ENCODE measurements at places on chromosomes 11 and 22. TPM values are rescaled to one million over a fixed set of nuclear protein-coding genes. Genes with fewer than 3 reads are reported as not detected.
A peak's percentile ranks its signal among the peaks of the same experiment; 100 is the strongest.

The SMIM35 gene
- not detected for total RNA-seq

The AIFM3 gene
- total RNA-seq = 6.5 TPM

The UBQLN3 gene
- total RNA-seq = 0.23 TPM

DNA sequence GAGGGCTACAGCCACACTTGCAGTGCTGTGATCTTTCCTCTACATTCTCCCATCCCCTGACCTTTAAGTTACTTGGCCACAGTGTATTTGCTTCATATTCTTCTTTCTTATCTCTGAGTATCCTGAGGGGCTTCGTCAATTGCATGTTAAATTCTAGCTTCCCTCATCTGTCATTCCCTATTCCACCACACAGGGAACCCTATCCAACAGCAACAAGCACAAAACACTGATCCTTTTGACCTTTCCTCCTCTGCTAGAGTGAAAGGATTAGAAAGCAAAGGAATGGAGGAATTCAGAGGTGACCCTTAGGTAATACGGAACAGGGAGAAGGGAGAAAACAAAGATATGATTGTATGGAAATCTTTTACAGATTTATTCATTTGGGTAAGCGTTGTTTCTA is 1061.7 kb upstream of the TENM4 start:
- H3K36me3 ChIP-seq = no peaks in the 10 kb centered on the region
- H3K27ac ChIP-seq = no peak overlapping the region
- H3K4me1 ChIP-seq = no peaks in the 10 kb centered on the region

DNA sequence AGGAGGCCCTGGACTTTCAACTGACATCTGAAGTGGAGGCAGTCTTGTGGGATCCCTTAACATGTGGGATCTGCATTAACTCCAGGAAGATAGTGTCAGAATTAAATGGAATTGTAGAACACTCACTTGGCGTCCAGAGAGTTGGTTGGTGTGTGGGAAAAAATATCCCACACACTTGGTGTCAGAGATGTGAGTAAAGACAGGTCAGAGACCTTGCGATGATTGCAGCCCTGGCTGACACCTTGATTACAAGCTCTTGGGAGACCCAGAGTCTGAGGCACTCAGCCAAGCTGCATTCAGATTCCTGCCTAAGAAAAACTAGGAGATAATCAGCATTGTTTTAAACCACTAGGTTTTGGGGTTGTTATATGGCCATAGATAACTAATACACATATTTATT is 7.2 kb upstream of the TPCN2 start:
- H3K27ac ChIP-seq = no peak overlapping the region
- H3K4me3 ChIP-seq = no peak overlapping the region
- H3K36me3 ChIP-seq = no peaks in the 10 kb centered on the region
- H3K4me1 ChIP-seq = no peaks in the 10 kb centered on the region

DNA sequence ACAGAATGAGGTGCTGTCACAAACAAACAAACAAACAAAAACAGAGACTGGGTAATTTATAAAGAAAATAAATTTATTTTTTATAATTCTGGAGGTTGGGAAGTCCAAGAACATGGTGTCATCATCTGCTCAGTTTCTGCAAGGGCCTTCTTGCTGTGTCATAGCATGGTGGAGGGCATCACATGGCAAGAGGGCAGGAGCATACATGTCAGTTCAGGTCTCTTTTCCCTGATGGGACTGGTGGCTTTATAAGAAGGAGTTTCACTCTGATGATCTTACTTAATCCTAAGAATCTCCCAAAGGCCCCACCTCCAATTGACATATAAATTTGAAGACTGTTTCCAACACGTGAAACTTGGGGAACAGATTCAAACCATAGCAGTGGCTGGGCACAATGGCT is 135.7 kb downstream of the NECTIN1 start:
- H3K27ac ChIP-seq = no peak overlapping the region
- H3K4me1 ChIP-seq = peaks cover 5% of the 10 kb centered on the region
- no peak for DNase-seq
- no peaks in the 10 kb centered on the region for H3K27me3 ChIP-seq
- H3K36me3 ChIP-seq = no peaks in the 10 kb centered on the region
- H3K4me3 ChIP-seq = no peak overlapping the region

The PARVG gene
- 24.2 TPM for total RNA-seq

DNA sequence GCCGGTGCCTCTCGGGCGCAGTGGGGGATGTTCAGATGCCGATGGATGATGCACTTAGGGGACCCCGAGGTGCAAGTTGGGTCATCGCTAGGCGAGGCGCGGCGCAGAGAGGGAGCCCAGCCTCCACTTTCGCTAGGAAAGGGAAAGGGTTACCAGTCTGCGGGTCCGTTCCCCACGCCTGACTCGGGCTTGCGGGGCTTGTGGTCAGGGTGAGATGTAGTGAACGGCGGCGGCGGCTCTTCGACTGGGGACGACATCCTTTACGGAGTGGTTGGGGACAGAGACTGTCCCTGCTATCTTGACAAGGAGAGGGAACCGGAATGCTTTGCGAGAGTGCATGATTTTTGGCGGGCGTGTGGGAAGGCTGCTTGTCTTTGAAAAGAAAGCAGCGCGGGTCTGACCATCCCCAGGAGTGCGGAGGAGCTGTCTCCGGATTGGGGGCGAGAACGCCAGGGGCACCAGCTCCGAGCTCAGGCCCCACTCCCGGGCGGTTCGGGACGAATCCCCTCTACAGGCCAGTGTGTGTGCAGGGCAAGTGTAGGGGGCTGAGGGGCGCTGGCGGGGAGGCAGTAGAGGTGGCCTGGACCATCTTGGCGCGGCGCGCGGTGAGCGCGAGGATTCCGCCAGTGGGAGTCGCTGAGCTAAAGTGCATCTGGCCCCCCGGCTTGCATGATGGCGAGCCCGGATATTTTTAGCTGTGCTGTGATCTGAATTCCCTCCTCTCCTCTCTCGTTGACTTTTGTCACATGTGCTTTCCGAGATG is 1.1 kb downstream of the FAT3 start:
- H3K4me1 ChIP-seq = no peaks in the 10 kb centered on the region
- peaks cover 31% of the 10 kb centered on the region for H3K27me3 ChIP-seq
- H3K36me3 ChIP-seq = no peaks in the 10 kb centered on the region
- H3K4me3 ChIP-seq = peak overlapping the region; percentile 36
- no peak overlapping the region for H3K27ac ChIP-seq

The BAD gene
- 58.8 TPM for total RNA-seq

The CHST1 gene
- total RNA-seq = 5.5 TPM

GRCh38 chr11:487571-488021 is 19.4 kb downstream of the RNH1 start:
- H3K27me3 ChIP-seq = no peaks in the 10 kb centered on the region
- H3K4me3 ChIP-seq = no peak overlapping the region
- DNase-seq = no peak

The MS4A5 gene
- not detected for total RNA-seq

DNA sequence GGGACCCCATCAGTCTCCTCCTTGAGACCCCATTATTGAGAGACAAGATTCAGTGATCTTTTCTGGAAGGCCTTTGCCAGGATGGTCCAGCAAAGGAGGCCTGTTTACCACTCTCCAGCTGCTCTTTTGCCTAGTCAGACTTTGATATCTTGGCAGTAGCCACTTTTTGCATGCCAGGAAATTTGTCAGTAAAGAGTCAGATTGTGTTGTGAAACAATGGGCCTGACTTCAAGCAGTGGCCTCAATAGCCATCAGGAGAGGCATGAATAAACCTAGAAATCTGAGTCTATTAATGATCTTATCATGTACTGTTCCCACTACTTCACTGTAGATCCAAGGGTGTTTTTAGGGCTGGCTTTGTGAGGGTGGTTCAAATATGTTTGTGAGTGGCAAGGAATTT is 479.4 kb downstream of the JRKL start:
- no peak overlapping the region for H3K27ac ChIP-seq
- peak; percentile 49 for DNase-seq
- no peaks in the 10 kb centered on the region for H3K27me3 ChIP-seq
- H3K4me1 ChIP-seq = no peaks in the 10 kb centered on the region

The ESAM gene
- 119 TPM for total RNA-seq

The ANGPTL5 gene
- 0.09 TPM for total RNA-seq

The HEPHL1 gene
- total RNA-seq = not detected

GRCh38 chr11:88277349-88277915 is 60.1 kb downstream of the CTSC start:
- H3K27me3 ChIP-seq = no peaks in the 10 kb centered on the region
- H3K27ac ChIP-seq = no peak overlapping the region
- H3K4me3 ChIP-seq = no peak overlapping the region
- no peaks in the 10 kb centered on the region for H3K36me3 ChIP-seq
- peaks cover 5% of the 10 kb centered on the region for H3K4me1 ChIP-seq

GRCh38 chr11:118048472-118049370 is 28.2 kb upstream of the TMPRSS4 start:
- H3K27me3 ChIP-seq = no peaks in the 10 kb centered on the region
- no peaks in the 10 kb centered on the region for H3K36me3 ChIP-seq
- no peak overlapping the region for H3K4me3 ChIP-seq

- DNase-seq = no peak
- no peaks in the 10 kb centered on the region for H3K4me1 ChIP-seq
- no peaks in the 10 kb centered on the region for H3K27me3 ChIP-seq
- no peak overlapping the region for H3K4me3 ChIP-seq
- H3K36me3 ChIP-seq = peaks cover 79% of the 10 kb centered on the region
- no peak overlapping the region for H3K27ac ChIP-seq
These were observed 98.7 kb upstream of the SORL1-AS1 start for GRCh38 chr11:121551463-121551862.

The ADAMTS15 gene
- total RNA-seq = 11.8 TPM

The TBX1 gene
- 4.4 TPM for total RNA-seq

- H3K27ac ChIP-seq = peak overlapping the region; percentile 24
- no peak for DNase-seq
- H3K27me3 ChIP-seq = no peaks in the 10 kb centered on the region
These were observed 10.8 kb downstream of the TRIM66 start for GRCh38 chr11:8671651-8672062.

DNA sequence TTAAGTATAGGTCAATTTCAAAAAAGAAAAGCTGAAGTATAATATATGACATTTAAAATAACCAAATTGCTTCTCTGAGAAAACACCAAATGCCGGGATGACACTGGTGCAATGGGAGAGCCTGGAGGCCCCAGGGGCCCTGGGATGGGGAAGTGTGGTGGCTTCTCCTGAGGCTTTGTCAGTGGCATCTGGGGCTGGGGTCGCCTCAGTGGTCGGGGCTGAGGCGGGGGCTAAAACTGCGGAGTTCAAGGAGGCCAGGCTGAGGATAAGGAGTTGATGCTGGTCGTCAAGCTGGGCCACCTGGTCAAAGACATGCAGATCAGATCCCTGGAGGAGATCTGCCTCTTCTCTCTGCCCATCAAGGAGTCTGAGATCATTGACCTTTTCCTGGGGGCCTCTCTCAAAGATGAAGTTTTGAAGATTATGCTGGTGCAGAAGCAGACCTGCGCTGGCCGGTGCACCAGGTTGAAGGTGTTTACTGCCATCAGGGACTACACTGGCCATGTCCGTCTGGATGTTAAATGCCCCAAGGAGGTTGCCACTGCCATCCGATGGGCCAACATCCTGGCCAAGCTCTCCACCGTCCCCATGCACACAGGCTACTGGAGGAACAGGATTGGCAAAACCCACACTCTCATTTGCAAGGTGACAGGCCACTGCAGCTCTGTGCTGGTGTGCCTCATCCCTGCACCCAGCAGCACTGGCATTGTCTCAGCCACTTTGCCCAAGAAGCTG is 660.1 kb upstream of the CCDC179 start:
- H3K27ac ChIP-seq = no peak overlapping the region
- H3K4me3 ChIP-seq = no peak overlapping the region
- DNase-seq = peak; percentile 40
- no peaks in the 10 kb centered on the region for H3K4me1 ChIP-seq

The KCNK7 gene
- total RNA-seq = 2.0 TPM

- no peak overlapping the region for H3K27ac ChIP-seq
- H3K36me3 ChIP-seq = no peaks in the 10 kb centered on the region
- no peak overlapping the region for H3K4me3 ChIP-seq
These were observed 39.4 kb upstream of the CEP295 start for GRCh38 chr11:93622043-93622442.
